HFFc6 (cell line): ENCODE measurements at places on chromosomes 3 and 15. TPM values are rescaled to one million over a fixed set of nuclear protein-coding genes. Genes with fewer than 3 reads are reported as not detected.

DNA sequence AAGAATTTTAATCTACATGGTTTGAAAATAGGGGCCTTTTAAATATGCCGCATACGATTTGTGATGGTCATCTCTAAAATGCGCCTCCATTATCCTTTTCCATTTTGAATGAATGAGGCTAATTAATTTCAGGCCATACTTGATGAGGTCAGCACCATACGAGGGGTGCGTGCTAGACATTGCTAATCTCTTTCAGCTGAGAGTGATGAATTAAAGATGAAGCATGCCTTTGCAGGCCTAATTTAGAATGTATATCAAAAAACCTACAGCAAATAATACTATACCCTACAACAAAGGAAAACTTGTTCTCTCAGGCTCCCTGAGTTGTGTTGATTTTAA is 18.6 kb upstream of the NR2F2 start:
- H3K27ac ChIP-seq = no peak overlapping the region
- H3K36me3 ChIP-seq = peaks cover 7% of the 10 kb centered on the region
- H3K27me3 ChIP-seq = no peaks in the 10 kb centered on the region
- H3K4me3 ChIP-seq = no peak overlapping the region
- peaks cover 23% of the 10 kb centered on the region for H3K4me1 ChIP-seq
- DNase-seq = no peak

DNA sequence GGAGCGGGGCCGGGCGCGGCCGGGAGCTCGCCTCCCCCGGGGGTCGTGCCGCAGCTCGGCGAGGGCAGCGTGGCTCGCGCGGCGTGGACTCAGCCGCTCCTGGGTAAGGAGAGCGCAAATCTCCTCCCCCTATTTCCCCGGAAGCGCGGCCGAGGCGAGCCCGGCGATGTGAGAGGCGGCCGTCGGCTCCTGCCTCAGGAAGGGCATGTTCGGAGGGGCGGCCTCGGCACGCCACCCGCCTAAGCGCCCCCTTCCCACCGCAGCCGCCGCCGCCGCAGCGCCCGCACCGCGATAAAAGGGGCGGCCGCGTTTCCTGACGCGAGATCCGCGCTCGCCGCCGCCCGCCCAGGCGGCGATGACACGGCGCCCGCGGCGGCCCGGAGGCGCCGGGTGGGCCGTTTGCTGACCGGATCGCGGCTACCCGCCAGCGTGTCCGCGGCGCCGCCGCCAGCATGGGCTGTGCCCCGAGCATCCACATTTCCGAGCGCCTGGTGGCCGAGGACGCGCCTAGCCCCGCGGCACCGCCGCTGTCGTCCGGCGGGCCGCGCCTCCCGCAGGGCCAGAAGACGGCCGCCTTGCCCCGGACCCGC is at the start of gene PDE8A:
PDE8A (plus strand) TSS at position 146 of the 590 bp plus-strand sequence; CDS start at position 453, 307 bp downstream.
- H3K4me1 ChIP-seq = peaks cover 48% of the 10 kb centered on the region
- H3K36me3 ChIP-seq = no peaks in the 10 kb centered on the region
- H3K4me3 ChIP-seq = peak within 1 kb of the TSS; percentile 95
- DNase-seq = peak; percentile 36

PRRT3 gene
- 5.2 to 9.2 TPM (median 5.6 TPM) in 3 replicates for total RNA-seq

GRCh38 chr3:149604125-149604875 is 53.5 kb downstream of the WWTR1 start:
- peaks cover 75% of the 10 kb centered on the region for H3K4me1 ChIP-seq
- H3K4me3 ChIP-seq = peak overlapping the region; percentile 12
- DNase-seq = no peak
- H3K27me3 ChIP-seq = no peaks in the 10 kb centered on the region; the same call in 1 of the 2 replicates

- H3K27ac ChIP-seq = peak overlapping the region; percentile 97
- H3K4me3 ChIP-seq = peak overlapping the region; percentile 35
Measured at GRCh38 chr3:175267561-175267960, 408.4 kb downstream of the NAALADL2 start.

CSTA gene
- 0.46 TPM in 1 of 3 replicates, not detected in the others for total RNA-seq

GRCh38 chr3:148232389-148232788 is 465.3 kb upstream of the AGTR1 start:
- no peak overlapping the region for H3K27ac ChIP-seq
- H3K27me3 ChIP-seq = no peaks in the 10 kb centered on the region
- no peaks in the 10 kb centered on the region for H3K4me1 ChIP-seq
- H3K4me3 ChIP-seq = no peak overlapping the region
- DNase-seq = no peak
- H3K36me3 ChIP-seq = no peaks in the 10 kb centered on the region

SAXO2 gene
- 1.1 to 2.1 TPM (median 1.3 TPM) in 3 replicates for total RNA-seq

NECTIN3 gene
- 59.8 to 88.8 TPM (median 60.1 TPM) in 3 replicates for total RNA-seq

DNA sequence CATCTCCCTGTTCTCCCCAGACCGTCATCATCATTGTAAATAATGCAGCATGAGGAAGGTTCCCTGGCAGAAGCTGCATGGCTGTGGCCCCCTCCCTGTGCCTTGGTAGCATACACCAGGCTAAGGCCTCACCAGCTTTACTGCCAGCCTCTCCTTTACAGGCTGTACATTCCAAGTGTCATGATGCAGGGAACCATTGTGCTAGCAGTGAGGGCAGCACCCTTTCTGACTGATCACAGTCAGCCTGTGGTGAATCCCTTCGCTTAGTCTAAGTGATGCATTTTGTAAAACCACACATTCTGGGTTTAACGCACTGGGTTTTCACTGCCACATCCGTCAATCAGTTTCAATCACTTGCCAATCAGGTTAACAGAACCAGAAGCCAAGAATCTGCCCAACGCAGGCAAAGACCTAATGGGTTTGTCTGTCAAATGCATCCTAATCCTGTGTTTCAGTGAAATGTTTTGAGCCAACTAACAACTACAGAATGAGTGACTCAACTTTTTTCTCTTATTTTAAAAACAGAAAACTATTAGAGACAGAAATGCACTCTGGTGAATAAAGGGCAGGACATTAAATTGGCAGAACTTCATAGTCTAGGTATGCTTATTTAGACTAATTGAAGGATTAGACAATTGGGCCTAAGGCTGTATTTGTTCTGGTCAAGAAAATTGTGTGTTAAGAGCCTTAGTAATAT is 225.9 kb upstream of the DPH6 start:
- no peaks in the 10 kb centered on the region for H3K36me3 ChIP-seq
- H3K27me3 ChIP-seq = no peaks in the 10 kb centered on the region
- H3K27ac ChIP-seq = no peak overlapping the region
- DNase-seq = no peak

PRR20G gene
- total RNA-seq = not detected in 3 replicates

FAM174B gene
- total RNA-seq = 1.8 to 10.3 TPM (median 7.0 TPM) in 3 replicates

- peaks cover 21% of the 10 kb centered on the region for H3K27me3 ChIP-seq
- no peak for DNase-seq
Measured at GRCh38 chr15:59420986-59421618, 16.9 kb upstream of the FAM81A start.

DNA sequence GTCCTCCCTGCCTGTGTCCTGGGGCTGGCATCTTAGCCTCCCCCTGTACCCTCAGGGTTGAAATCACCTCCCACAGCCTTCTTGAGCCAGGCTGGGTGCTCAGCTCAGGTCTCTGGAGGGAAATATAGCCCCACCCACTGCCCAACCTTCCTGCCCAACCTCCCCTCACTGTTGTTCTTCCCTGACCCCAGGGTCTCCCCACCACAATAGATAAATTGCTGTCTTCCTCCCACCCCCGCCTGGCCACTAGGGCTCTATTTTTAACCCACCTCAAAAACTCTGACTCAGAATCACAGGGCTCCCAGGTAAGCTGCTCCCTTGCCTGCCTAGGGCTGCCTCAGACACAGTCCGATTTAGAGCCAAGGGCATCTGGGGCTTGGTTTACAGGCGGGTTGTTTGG is 15.0 kb downstream of the HCN4 start:
- no peak for DNase-seq
- no peaks in the 10 kb centered on the region for H3K36me3 ChIP-seq
- H3K27ac ChIP-seq = no peak overlapping the region
- H3K27me3 ChIP-seq = peaks cover 21% of the 10 kb centered on the region
- no peaks in the 10 kb centered on the region for H3K4me1 ChIP-seq

DNA sequence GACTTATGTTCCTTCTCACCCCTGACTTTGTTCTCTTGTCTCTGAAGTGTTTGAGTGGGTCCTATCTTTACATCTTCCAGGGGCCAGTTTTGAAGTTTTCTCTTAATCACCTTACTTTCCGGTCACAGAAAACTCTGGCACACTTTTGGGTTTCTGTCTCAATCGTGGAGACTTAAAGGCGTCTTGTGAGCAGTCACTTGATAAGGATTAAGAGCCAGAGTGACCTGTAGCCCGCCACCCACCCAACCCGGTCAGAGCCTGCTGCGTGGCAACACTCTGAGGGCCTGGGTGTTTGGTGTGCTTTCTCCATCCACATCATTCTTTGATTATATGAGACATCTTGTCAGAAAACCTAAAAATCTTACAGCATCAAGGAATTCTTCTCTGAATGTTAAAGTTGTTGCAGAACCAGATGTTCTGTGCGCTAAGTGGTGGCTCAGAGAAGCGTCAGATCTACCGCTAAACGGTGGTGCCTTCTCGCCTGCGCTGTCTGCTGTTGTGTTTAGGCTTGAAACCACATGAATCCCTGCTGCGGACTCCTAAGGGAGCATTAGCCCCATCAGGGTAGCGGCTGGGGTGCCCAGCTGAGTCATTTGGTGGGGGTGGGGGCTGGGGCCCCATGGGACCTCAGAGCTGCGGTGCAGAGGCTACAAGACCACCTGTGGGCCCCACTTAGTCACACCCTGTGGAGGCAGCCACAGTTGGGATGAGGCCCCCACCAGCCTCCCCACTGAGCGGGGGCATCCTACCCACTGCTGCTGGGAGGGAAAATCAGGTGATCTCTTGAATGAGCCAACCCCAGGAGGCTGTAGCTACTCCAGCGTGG is 158.7 kb upstream of the BHLHE40 start:
- peaks cover 25% of the 10 kb centered on the region for H3K36me3 ChIP-seq
- H3K4me3 ChIP-seq = no peak overlapping the region
- H3K27me3 ChIP-seq = no peaks in the 10 kb centered on the region; the same call in 1 of the 2 replicates
- no peak overlapping the region for H3K27ac ChIP-seq

GRCh38 chr3:23129817-23130216 is 73.3 kb upstream of the UBE2E2 start:
- no peak overlapping the region for H3K4me3 ChIP-seq
- peaks cover 14% of the 10 kb centered on the region for H3K27me3 ChIP-seq

GRCh38 chr3:62293051-62293780 is 80.1 kb downstream of the FEZF2 start:
- no peak for DNase-seq
- H3K4me3 ChIP-seq = no peak overlapping the region
- no peak overlapping the region for H3K27ac ChIP-seq
- no peaks in the 10 kb centered on the region for H3K4me1 ChIP-seq

GRCh38 chr15:27244047-27244446 is 273.1 kb downstream of the GABRG3 start:
- DNase-seq = no peak
- no peaks in the 10 kb centered on the region for H3K4me1 ChIP-seq
- H3K4me3 ChIP-seq = no peak overlapping the region
- no peak overlapping the region for H3K27ac ChIP-seq
- H3K36me3 ChIP-seq = peaks cover 5% of the 10 kb centered on the region; the same call in 1 of the 2 replicates
- H3K27me3 ChIP-seq = no peaks in the 10 kb centered on the region

- H3K4me1 ChIP-seq = peaks cover 31% of the 10 kb centered on the region
- H3K36me3 ChIP-seq = peaks cover 8% of the 10 kb centered on the region
- no peaks in the 10 kb centered on the region for H3K27me3 ChIP-seq
- no peak overlapping the region for H3K4me3 ChIP-seq
Measured at GRCh38 chr3:29643034-29643425, 362.2 kb downstream of the RBMS3 start.

COL8A1 gene
- 27.9 to 80.9 TPM (median 42.8 TPM) in 3 replicates for total RNA-seq

A4GNT gene
- total RNA-seq = not detected in 3 replicates

DNA sequence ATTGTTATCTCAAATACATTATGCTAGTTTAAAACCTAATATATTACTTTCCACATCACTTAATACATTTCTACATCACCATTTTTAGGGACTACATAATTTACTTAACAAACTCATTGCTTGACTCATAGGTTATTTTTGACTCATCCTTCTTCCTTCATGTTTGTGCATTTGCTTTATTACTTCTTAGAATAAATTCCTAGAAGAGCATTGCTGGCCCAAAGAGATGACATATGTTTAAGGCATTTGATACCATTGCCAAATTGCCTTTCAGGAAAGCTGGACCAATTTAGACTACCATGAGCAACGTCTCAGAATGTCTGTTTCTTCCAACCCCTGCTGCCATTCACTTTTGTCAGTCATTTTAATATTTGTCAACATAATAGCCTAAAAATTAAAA is 905.8 kb downstream of the IGSF11 start:
- no peak for DNase-seq
- H3K27ac ChIP-seq = no peak overlapping the region
- no peaks in the 10 kb centered on the region for H3K36me3 ChIP-seq
- H3K27me3 ChIP-seq = no peaks in the 10 kb centered on the region
- H3K4me1 ChIP-seq = no peaks in the 10 kb centered on the region

DNA sequence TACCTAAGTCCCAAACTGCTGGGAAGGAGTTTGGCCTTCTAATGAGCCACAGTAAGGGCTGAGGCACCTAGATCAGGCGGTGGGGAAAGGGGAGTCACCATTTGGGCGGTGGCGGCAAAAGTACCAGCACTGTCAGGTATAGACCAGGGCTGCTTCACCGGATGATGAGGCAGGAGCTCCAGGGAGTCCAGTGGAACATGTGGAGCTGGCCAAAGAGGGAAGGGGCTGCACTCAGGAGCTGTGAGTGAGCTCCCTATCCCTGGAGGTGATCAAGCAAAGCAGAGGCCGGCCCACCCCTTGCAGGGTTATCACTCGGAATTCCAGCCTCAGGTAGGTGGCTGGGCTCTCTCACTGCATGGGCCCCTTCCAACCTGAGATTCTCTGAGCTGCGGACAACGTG is 108.4 kb downstream of the SEC22A start:
- H3K36me3 ChIP-seq = no peaks in the 10 kb centered on the region
- no peak overlapping the region for H3K4me3 ChIP-seq
- no peaks in the 10 kb centered on the region; the same call in 1 of the 2 replicates for H3K4me1 ChIP-seq
- H3K27me3 ChIP-seq = peaks cover 71% of the 10 kb centered on the region
- H3K27ac ChIP-seq = no peak overlapping the region

ALDH1L1 gene
- total RNA-seq = not detected in 2 replicates

- H3K36me3 ChIP-seq = no peaks in the 10 kb centered on the region
- DNase-seq = peak; percentile 28
- H3K4me3 ChIP-seq = no peak overlapping the region
Measured at GRCh38 chr15:69093127-69093526, 67.3 kb upstream of the GLCE start.

GRCh38 chr3:140165781-140166180 is 230.8 kb downstream of the CLSTN2 start:
- H3K27me3 ChIP-seq = no peaks in the 10 kb centered on the region; the same call in 1 of the 2 replicates
- no peaks in the 10 kb centered on the region for H3K4me1 ChIP-seq
- no peaks in the 10 kb centered on the region for H3K36me3 ChIP-seq
- no peak for DNase-seq
- H3K27ac ChIP-seq = no peak overlapping the region

C3orf20 gene
- not detected in 3 replicates for total RNA-seq

CX3CR1 gene
- not detected in 3 replicates for total RNA-seq

- DNase-seq = no peak
- peaks cover 51% of the 10 kb centered on the region for H3K36me3 ChIP-seq
- peak overlapping the region; percentile 84; the same call in 1 of the 2 replicates for H3K4me3 ChIP-seq
- H3K27ac ChIP-seq = peak overlapping the region; percentile 91
- no peaks in the 10 kb centered on the region; the same call in 1 of the 2 replicates for H3K27me3 ChIP-seq
Measured at GRCh38 chr3:11588755-11589154, 55.0 kb downstream of the VGLL4 start.
